Stimulated activated CD4-positive, alpha-beta T cell treated with anti-CD3 and anti-CD28 coated beads, TNF-alpha, amount 100 ng/mL, for 48 hours (primary cell): ENCODE measurements at places on chromosomes 2 and 18.

- DNase-seq, result no peak
Measured at GRCh38 chr18:29979881-29980280, 1062.7 kb downstream of the DSC3 start.

DNA sequence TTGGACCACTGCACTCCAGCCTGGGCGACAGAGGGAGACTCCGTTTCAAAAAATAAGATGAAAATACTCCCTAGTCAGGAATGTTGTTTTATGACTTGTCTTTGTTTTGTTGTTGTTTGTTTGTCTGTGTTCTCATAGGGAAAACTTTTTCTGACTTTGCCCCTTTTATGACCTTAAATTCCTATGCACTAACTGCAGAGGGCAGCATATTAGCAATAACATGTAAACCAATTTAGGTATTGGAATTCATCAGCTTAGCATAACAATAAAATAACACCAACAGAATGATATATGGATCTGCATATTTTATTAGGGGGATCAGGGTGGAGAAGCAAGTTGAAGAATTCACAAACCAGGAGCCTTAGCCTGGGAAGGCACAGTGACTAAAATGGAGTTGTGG lies 631.5 kb downstream of the SUCLG1 start:
- DNase-seq, result no peak

DNA sequence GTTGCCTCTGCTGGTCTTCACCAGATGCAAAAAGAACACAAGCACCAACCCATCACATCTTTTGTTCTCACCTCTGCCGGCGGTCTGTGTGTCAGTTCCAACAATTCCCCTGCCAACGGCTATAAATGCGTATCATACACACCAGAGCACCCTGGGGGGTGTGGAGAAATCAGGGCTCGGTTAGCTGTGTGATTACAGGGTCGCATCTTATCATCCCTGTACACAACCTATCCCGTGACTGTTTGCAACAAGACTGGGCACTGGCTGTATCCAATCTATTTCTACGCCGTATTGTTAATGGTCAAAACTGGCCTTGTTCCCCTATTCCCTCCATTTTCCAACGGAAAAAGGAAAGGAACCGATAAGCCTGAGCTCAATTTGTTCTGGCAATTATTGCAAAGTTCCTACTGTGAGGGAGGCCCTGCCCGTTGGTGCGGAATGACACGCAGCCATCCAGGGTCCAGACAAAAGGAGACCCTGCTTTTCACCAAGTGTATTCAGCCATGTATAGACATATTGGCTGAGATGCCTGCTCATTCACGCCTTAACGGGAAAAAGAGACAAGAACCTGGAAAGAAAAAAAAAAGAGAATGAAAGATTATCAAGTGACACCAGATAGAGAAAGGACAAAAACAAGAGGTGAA lies 136.9 kb downstream of the CDH20 start:
- DNase-seq, result no peak

GRCh38 chr2:69781321-69782248 lies 39.7 kb downstream of the ANXA4 start:
- no peak for DNase-seq

DNA sequence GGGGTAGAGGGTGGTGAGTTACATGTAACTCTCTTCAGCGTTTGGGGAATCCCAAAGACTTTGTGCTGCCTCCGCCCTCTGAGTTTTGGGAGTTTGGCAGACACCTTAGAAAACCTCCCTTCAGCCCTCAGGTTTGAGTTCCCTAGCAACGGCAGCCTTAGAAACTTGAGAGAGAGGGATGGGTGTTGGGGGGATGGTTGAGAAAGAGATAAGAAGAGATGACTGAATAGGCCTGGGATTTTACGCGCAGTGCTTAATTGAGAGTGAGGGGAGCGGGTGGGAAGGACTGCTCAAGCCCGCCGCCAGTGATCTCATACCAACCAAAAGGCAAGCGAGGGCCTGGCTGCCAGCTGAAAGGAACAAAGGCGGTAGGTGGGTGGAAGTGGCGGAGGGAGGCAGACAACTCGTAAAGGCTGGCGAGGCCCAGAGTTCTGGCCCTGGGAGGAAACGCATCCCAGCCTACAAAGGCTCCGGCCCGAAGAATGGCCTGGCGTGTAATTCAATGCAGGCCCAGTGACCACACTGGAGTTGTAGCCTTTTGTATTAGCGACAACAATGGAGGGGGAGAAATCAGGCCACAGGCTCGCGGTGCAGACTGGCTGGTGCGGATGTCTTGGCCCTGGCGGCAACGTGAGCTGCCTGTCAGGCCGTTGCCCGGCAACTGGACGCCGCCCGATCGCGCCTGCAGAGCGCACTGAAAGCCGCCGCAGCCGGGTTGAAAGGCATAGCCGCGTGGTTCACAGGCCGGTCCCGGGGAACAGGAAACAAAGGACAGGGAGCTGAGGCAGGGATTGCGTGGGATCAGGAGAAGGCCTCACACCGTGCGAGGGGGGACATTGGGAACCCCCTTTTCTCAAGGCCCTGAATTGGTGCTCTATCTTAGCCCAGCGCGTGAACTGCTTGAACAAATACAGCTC lies 39.9 kb upstream of the DARS1 start:
- no peak for DNase-seq

- no peak for DNase-seq
Measured at GRCh38 chr2:238341536-238341935, 21.2 kb downstream of the TRAF3IP1 start.

GRCh38 chr2:218387369-218388194 lies 5.5 kb downstream of the SLC11A1 start:
- no peak for DNase-seq

DNA sequence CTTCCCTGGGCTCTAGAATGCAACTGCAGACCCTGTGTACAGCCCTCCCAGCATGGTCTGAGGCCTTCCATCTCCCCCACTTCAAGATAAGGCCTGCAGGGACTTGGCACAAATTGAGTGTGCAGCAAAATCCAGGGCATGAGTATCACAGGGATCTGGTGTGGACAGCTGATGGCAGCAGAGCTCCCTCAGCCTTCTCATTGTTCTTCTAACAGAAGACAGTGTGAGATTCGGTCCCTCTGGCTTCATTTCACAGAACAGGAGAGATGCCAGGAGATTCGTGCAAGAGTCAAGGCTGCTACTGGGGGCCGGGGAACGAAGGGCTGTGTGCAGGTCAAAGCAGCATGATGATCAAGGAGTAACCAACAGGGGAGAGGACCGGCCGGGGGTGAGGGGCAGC lies 85.8 kb downstream of the UXS1 start:
- no peak for DNase-seq

GRCh38 chr18:49893036-49893435 lies 79.7 kb upstream of the ACAA2 start:
- no peak for DNase-seq

DNA sequence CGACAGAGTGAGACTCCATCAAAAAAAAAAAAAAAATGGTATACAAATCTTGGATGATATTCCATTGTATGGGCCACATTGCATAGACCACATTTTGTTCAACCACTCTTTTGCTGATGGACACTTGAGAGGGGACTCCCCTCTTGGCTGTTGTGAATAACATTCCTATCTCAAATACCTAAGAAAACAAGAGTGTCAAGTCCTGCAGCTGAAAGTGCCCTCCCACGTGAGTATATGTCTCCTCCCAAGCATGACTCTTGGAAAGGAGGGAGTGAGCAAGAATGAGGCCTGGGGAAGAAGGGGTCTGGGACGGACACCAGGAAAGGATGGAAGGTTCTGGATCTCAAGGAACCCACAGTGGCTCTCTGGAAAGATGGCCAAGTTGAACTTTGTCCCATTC lies 36.0 kb upstream of the NPAS2 start:
- no peak for DNase-seq

DNA sequence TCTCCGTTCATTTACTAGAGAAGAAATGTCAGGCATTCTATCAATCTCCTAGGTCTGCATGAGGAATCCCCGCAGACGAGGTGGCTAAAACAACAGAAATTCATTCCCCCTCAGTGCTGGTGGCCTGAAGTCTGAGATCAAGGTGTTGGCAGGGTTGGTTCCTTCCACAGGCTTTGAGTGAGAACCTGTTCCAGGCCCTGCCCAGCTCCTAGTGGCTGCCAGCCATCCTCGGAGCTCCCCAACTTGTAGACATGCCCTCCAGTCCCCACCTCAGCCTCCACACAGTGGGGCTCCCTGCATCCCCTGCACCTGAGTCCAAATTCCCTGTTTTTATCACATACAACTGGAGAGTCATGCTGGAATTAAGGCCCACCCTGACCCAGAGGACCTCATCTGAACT lies 145.3 kb upstream of the ALKAL2 start:
- DNase-seq, result no peak

DNA sequence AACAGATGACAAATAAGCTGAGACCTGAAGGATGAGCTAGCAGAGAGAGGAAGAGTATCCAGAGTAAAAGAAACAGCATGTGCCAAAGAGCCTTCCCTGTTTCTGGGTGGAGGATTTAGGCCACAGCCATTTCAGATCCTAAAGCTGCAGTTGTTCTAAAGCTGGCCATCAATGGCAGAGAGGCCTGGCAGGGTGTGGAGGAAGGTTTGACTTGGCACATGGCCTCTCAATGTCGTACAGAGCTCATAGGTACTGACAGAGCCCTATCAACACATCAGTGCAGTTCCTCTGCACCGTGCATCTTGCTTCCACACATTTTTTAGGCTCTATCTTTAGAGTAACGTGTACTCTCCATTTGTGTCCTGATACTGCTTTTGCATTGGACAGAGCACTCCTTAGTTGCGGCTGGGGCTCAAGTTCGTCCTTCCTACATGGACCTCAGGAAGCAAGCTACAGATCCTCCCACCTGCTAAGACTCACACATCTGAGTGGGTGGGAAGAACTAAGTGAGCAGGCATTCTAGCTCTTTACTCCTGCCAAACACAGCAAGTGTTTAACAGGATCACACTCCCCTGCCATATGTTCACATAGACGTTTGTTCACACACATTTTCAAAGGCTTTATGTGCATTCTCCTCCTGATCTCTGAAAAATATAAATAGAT lies 3.0 kb upstream of the CHMP3 start:
- DNase-seq, result no peak

- DNase-seq, result no peak
Measured at GRCh38 chr18:9325716-9326115, 8.9 kb upstream of the TWSG1 start.

DNA sequence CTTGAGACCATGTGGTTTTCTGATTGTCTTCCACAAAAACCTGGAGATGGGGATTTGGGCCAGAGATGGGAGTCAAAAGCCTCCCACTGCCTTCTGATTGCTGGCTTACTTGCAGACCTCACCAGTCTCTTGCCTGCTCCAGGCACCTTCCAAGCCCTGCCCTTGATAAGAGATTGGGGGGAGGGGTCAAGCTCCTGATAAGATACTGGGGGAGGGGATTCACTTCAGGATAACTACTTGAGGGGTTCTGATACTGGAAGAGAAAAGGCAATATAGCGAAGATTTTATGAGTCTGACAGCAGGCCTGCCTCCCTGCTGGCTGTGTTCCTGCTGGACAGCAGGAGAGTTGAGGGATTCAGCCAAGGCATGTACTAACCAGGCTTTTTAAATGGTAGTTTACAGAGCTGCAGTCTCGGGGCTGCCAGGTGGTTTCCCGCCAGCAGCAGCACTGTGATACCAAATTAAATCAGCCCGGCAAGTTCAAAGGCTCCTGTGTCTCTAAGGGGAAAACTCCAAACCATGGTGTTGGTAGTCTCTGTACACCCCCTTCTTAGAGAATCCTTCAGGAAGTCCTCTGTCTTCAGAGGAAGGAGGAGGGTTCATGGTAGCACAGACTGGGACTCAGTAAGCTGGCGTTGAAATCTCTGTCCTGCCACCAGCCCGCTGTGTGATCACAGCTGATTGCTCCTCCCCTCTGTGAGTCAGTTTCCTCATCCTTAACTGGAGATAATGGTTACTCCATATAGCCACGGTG lies 58.3 kb downstream of the FBXO36 start:
- no peak for DNase-seq
